ENCODE measurements at places on chromosomes 16 and 17. TPM values are rescaled to one million over a fixed set of nuclear protein-coding genes. Genes with fewer than 3 reads are reported as not detected.

The KIF2B gene
- total RNA-seq: not detected

The KRTAP4-9 gene
- total RNA-seq: not detected

The MPP2 gene
- total RNA-seq: 2.5 TPM

The ETV4 gene
- 1.4 TPM for total RNA-seq

The TSPAN10 gene
- 0.12 TPM for total RNA-seq

The AMFR gene
- total RNA-seq: 33.0 TPM

GRCh38 chr16:83943516-83944050, 9.5 kb upstream of the OSGIN1 start:
- H3K4me1 ChIP-seq: peaks cover 6% of the 10 kb centered on the region
- no peak overlapping the region for H3K4me3 ChIP-seq
- no peak overlapping the region for H3K27ac ChIP-seq
- no peaks in the 10 kb centered on the region for H3K36me3 ChIP-seq
- no peaks in the 10 kb centered on the region for H3K27me3 ChIP-seq

GRCh38 chr17:60090417-60090816, 11.7 kb upstream of the HEATR6 start:
- no peak overlapping the region for H3K4me3 ChIP-seq
- peaks cover 7% of the 10 kb centered on the region for H3K27me3 ChIP-seq
- H3K36me3 ChIP-seq: peaks cover 6% of the 10 kb centered on the region
- H3K4me1 ChIP-seq: peaks cover 5% of the 10 kb centered on the region
- H3K27ac ChIP-seq: no peak overlapping the region

DNA sequence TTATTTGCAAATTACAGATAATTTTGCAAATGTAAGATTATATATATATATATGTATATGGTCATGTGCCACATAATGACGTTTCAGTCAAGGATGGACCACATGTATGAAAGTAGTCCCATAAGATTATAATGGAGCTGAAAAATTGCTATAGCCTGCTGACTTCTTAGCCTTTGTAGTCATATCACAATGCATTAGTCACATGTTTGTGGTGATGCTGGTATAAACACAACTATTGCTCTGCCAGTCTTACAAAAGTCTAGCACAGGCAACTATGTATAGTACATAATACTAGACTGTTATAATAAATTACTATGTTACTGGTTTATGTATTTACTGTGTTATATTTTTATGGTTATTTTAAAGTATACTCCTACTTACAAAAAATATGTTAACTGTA, 444.3 kb downstream of the KCNJ2 start:
- H3K27ac ChIP-seq: no peak overlapping the region
- no peak for DNase-seq
- no peaks in the 10 kb centered on the region for H3K4me1 ChIP-seq
- H3K4me3 ChIP-seq: no peak overlapping the region
- H3K27me3 ChIP-seq: peaks cover 2% of the 10 kb centered on the region

DNA sequence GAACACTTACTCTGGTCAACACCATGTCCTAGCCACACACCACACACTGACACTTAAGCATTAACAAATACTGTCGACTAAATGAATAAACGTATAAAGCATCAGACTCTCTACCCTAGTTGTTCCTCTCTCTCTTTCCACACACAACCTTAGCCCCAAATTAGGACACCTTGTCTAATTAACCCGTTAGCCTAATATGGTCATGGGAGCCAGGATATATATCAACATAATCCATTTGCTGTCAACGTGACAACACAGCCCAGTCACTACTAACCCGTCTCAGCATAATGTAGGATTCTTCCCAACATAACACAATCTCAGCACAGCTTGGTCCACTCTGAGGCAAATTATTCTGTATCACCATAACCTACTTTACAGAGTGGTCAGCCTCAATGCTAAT, 2.2 kb downstream of the DVL2 start:
- DNase-seq: no peak
- H3K36me3 ChIP-seq: peaks cover 25% of the 10 kb centered on the region
- no peaks in the 10 kb centered on the region for H3K27me3 ChIP-seq
- peak overlapping the region; percentile 4 for H3K4me3 ChIP-seq
- H3K4me1 ChIP-seq: peaks cover 57% of the 10 kb centered on the region

DNA sequence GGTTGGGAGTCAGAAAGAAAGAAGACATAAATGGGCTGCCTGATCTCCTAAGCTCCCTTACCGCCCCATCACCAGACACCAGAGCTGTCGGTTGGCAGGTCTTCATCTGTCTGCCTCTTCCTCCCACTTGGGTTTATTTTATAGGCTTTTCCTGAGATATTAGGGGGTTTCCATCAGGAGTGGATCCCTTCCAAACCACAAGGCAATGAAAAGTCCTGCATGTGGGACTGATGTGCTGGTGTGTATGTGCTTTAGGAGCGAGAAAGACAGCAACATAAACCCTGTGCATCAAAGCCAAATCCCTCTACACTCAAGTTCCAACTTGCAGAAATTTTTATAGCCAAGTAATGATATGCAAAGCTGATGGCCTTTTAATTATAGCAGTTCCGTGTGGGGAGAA, 389.5 kb downstream of the SLC39A11 start:
- H3K4me1 ChIP-seq: no peaks in the 10 kb centered on the region
- no peak for DNase-seq
- no peaks in the 10 kb centered on the region for H3K27me3 ChIP-seq

GRCh38 chr16:30874244-30874820, 19.5 kb downstream of the BCL7C start:
- H3K4me3 ChIP-seq: peak overlapping the region; percentile 92
- no peaks in the 10 kb centered on the region for H3K27me3 ChIP-seq
- DNase-seq: no peak
- H3K36me3 ChIP-seq: peaks cover 14% of the 10 kb centered on the region
- peak overlapping the region; percentile 96 for H3K27ac ChIP-seq

DNA sequence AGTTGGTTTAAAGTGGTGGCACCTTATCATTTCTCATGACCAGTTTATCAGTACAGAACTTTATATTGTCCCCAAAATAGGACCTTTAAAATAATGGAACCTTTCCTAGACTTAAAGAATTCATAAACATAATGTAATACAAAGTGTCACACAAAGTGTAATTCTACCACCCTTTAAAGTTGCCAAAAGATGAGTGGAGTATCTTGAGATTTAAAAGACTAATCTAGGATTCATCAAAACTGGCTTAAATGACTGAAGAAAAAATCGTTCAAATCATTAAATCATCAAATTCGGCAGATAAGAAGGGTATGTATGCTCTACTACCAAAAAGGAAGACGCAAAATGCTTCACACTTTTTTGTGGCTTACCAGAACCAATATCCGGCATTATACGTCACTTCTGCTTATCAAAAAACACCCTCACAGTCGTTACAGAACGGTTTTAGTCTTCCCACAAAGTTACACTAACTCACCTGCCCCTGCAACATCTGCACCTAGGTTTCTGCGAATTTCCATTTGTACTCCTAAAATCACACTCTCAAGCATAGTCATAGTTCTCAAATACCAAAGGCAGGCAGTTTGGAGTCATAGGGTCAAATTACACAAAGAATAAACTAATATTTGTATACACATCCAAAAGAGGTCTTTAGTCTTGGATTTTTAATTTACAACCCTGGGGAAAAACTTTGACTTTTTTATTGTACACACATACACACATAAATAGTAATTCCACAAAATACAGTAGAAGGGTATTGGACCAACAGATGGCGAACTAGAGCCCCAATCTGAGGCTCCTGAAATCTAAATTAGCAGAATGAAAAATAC, 1.4 kb upstream of the KANSL1 start:
- peaks cover 51% of the 10 kb centered on the region for H3K4me1 ChIP-seq
- H3K27ac ChIP-seq: peak overlapping the region; percentile 94
- H3K36me3 ChIP-seq: peaks cover 9% of the 10 kb centered on the region
- no peaks in the 10 kb centered on the region for H3K27me3 ChIP-seq
- H3K4me3 ChIP-seq: peak overlapping the region; percentile 80
- peak; percentile 80 for DNase-seq

DNA sequence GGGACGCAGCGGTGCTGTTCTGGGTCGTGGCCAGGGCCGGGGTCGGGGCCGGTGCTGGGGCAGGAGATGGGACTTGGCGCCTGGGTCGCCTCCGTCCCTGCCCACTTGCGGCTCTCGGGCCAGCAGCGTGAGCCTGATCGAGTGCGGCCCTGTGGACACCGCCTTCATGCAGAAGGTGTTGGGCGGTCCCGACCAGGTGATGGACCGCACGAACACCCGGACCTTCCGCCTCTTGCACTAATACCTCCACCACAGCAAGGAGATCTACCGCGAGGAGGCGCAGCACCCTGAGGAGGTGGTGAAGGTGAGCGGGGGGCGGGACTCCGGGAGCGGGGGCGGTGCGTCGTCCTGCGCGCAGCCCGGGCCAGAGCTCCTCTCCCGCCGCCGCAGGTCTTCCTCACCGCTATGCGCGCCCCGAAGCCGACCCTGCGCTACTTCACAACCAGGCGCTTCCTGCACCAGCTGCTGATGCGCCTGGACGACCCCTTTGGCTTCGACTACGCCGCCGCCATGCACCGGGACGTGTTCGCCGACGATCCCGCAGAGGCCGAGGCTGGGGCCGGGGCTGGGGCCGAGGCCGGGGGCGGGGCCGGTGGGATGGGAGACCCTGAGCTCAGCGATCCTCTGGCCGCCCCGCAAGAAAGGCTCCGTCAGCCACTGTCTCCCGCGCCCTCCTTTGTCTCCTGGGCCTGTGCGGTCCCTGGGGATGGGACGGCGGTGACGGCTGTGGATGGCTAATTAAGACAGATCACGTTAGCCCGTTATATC, 4.5 kb upstream of the HSD17B1 start:
- H3K4me1 ChIP-seq: peaks cover 13% of the 10 kb centered on the region
- H3K27ac ChIP-seq: no peak overlapping the region
- no peaks in the 10 kb centered on the region for H3K27me3 ChIP-seq
- H3K4me3 ChIP-seq: peak overlapping the region; percentile 21
- H3K36me3 ChIP-seq: no peaks in the 10 kb centered on the region
- peak; percentile 89 for DNase-seq

- no peak for DNase-seq
- no peak overlapping the region for H3K4me3 ChIP-seq
- no peaks in the 10 kb centered on the region for H3K4me1 ChIP-seq
- no peak overlapping the region for H3K27ac ChIP-seq
Measured at GRCh38 chr17:56987283-56987834, 9.4 kb downstream of the SCPEP1 start.

DNA sequence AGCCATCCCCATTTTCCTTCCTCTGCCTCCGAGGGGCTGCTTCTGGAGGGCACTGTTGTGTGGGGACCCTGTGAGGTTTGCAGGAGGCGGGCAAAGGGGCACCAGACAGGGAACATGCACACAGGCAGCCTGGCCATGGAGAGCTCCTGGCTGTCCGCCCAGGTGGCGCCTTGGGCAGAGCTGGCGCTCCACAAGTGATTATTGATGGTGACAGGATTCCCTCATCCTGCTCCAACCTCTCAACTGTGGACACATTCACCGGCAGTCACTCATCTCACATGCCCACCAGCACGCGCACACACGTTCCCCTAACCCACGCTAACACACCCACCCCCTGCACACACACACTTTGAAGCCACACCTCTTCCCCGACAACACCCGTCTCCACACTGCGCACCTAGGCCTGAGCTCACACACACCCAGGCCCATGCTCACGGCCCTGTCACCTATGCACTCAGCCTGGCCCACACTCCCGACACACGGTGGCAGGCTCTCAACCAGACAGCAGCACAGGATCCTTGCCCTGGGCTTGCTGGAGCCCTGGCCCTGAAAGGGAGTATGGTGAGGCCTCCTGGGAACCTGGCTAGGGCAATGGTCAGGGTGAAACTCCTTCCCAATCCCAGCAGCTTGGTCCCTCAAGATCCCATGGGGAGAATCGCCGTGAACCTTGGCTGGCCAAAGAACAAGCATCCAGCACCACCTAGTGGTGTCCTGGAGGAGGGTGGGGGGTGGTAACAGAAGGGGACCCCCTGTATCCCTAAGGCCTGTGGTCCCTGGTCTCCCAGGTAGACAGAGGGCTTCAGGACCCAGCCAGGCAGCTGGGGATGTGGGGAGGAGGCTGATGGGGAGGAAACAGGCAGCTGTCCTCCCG, 3.6 kb downstream of the PNMT start:
- H3K4me1 ChIP-seq: peaks cover 21% of the 10 kb centered on the region
- H3K4me3 ChIP-seq: no peak overlapping the region
- no peak for DNase-seq
- H3K27me3 ChIP-seq: peaks cover 10% of the 10 kb centered on the region
- H3K27ac ChIP-seq: no peak overlapping the region

All from activated naive CD4-positive, alpha-beta T cell treated with anti-CD3 and anti-CD28 coated beads for 36 hours (primary cell).